HTR-8/SVneo (cell line): ENCODE measurements at places on chromosomes 11 and 22.

DNA sequence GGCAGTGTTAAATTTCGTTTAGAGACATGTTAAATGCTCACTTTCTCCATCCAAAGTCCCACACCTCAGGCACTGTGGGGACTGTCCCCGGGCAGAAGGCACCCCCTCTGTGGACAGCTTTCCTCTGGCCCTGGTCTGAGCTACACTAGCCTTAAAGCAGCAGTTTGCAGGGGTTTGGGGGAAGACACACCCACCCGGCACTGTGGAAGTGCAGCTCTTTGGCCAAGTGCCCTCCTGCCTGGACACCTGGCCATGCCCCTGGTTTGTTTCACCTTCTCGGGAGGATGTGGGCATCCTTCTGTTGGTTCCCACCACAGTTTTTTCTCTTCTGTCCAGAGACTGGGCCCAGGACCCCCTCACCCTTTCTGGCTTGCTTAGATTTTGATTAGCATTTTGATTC lies 1254.7 kb downstream of the BRD1 start:
- no peak for DNase-seq

DNA sequence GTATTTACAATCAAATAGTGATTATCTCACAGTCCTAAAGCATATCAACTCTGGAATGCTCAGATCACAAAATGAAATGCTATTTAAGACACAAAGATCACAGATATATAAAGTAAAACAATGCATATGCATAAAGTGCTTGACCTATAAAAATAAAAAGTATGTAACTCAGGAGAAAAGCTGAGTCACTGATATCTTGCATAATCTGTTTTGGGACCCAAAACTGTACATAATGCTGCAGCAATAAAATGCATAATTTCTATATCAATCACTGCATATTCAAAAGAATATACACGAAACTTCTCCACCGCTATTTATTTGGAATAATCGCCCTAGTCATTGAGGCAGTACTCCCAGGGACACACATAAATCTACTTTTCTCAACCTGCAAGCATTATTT lies 34.9 kb upstream of the GRIA4 start:
- no peak for DNase-seq

DNA sequence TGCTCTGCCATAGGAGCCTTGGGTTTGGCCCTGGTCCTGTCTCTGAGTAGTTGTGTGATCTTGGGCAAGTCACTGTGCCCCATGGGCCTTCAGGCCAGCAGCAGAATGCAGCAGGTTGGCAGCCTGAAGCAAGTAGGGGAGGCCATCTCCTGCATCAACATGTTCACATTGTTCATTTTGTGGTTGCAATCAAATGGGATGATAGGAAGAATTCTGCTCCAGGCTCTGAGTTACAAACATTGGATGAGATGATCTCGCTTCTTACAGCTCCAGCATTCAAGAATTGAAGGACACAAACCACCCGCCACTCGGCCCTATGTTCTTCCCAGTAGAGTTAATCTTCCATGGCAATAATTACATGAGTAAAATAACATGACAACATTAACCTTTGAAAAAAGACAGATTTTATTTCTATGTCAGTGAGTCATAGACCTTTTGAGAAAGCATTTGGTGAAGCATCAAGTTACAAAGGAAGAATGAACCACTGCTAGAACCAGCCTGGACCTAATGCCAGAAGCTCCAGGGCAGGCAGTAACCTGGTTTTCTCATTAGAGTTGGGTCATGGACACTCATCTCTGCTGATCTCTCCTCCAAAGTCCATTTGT lies 308.3 kb upstream of the NCAM1 start:
- DNase-seq, result no peak

- no peak for DNase-seq
Observed at GRCh38 chr11:64850979-64851567, 6.6 kb upstream of the CDC42BPG start.

DNA sequence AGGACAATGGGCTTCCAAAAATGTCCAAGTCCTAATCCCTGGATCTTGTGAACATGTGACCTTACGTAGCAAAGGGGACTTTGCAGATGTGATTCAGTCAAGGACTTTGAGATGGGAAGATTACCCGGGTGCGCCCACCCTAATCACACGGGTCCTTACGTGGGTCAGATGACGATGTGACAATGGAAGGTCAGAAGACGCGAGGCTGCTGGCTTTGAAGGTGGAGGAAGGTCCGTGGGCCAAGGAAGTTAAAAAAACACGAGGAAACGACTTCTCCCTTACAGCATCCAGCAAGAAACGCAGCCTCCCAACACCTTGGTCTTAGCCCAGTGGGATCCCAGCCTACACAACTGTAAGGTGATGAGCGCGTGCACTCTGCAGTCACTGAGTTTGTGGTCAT lies 860.1 kb downstream of the TBC1D22A start:
- no peak for DNase-seq

GRCh38 chr11:1260023-1260501 lies 37.2 kb downstream of the MUC5B start:
- DNase-seq, result no peak

- no peak for DNase-seq
Observed at GRCh38 chr11:36051235-36052144, 107.6 kb downstream of the LDLRAD3 start.

DNA sequence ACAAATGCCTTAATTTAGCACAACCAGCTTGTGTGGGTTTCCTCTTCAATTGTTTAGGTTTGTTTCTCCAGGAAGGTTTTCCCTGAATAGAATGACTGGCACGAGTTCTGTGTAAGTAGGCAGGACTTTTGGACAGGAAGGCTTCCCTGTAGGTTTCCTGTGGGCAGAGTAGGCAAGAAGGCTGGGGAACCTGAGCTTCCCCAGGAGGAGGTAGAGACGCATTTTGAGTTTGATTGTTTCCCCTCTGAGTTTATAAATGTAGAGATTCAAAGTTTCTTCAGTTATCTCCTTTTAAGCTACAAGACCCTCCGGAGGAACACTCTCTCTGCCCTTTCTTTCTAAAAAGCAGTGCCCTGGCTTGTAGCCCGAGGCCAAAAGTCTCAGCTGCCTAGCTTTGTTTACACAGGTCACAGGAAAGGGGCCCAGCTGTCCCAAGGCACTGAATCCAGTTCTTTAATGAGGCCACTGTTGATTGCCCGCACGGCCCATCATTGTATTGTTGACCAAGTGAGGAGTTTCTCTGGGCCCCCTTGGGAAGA lies 66.6 kb upstream of the RDX start:
- DNase-seq, result peak; percentile 33

DNA sequence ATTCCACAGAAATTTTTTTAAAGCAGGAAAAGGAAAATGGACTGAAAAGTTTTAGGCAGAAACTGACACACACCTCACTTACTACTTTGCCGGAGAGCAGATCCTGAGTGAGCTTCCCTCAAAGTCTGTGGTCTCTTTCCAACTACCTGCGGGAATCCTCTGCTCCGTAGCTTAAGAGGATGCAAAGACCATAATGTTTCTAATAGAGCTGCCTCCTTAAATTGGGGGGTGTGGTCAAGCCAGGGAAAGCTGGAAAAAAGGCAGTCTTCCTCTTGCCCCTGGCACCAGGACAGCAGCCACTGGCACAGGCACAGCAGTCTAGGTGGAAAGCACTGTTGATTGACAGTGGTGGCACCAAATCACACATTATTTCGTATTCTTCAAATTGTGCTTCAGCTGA lies at the start of gene ETS1:
Gene ETS1, minus strand, starts transcription at position 144 of the 400 bp plus-strand sequence. CDS start 14,428 bp downstream, outside the sequence.
- DNase-seq, result no peak

- DNase-seq, result no peak
Observed at GRCh38 chr11:118200901-118201680, 23.7 kb downstream of the JAML start.

DNA sequence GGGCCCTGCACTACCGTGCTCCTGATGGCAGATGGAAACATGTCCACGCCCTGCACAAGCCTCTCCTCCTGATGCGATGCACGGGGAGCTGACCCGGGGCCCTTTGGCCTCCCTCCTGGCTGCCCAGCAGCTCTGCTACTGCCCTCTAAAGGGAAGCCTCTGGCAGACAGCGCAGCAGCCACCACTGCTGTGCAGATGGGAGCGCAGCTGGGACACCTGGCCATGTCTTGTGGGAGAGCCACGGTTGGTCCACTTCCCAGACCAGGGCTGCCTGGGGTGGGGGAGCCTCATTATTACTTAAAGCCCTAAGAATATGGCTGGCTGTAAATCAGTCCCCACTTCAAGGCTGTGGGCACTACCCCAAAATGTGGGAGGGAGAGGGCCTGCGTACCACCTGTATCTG lies 38.3 kb downstream of the TBX1 start:
- DNase-seq, result no peak

DNA sequence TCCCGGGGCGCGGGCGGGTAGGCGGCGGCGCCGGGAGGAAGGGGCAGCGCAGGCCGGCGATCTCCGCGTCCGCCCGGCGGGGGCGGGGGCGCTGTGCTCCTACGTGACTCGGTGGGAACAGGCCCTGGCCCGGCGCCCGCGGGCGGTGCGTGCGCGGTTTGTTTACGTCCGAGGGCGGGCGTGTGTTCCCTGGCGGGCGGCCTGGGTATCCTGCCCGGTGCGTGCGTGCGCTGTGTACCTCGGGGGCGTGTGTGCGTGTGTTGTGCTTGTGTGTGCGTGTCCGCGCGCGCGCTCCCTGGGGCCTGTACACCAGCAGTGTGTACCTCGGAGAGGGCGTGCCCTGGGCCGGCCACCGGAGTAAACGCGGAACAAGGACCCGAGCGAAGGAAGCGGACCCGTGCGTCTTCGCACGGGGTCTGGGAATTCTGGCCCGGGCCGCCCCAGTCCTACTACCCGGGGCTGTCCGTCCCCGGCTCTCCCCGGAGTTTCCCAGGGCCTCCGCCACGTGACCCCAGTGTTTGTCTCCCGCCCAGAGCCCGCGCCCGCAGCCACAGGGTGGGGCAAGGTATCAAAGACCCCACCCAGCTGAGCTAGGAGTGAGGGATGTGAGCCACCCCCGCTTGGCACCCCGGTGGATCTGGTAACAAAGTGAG lies 769 bp downstream of the MAFF start:
- DNase-seq, result no peak

DNA sequence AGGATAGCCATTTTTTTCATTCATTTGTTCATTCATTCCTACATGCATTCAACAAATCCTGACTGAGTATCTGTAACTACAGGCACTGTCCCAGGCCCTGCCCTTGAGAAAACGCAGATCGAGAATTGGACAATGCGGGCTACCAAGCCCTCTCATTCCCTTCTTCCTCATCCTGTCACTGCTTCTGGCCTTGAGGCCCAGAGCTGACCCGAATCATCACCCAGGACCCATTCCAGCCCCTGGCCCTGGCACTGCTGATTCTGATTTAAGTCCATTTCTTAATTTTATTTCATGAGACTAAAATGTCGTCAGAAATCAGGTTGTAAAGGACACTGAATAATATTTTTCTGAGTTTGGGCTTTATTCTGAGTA lies 24.3 kb downstream of the COMMD9 start:
- no peak for DNase-seq

GRCh38 chr11:21465203-21465602 lies 727.7 kb upstream of the ANO5 start:
- DNase-seq, result no peak

DNA sequence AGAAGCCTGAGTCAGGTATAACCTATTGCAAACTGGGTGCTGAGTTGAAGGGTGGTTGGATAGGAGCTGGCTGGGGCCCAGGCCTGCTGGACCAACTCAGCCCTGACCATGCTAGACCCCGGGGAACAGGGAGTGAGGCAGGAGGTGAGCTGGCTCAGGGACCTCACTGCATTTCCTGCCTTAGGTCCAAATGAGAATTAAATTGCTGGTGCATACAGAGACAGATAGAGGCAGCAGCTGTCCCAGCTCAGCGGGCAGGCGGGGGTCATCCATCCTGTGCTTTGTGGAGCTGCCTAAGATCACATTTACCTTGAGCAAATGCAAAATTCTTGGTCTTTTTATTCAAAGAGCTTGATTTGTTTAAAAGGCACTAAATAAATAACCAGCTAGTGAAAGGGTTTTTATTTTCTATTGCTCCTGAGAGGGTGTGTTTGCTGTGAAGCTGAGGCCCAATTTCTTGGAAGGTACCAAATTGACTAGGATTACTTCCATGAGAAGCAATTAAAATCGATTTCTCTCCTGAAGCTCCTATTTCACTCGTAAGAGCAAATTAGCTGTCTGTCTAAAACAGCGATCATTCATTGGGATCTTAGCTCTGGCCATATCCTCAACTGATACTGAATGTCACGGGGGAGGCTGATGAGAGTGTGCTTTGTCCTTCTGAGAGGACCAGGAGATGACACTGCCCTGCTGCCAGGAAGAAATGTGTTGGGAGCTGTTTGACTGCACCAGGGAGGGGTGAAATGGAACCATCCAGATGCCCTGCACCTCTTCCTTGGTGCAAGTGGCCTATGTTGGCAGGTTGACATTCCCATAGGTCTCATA lies 24.9 kb downstream of the USH1C start:
- no peak for DNase-seq

- DNase-seq, result no peak
Observed at GRCh38 chr11:68997995-68998348, 15.1 kb downstream of the MRGPRF start.

DNA sequence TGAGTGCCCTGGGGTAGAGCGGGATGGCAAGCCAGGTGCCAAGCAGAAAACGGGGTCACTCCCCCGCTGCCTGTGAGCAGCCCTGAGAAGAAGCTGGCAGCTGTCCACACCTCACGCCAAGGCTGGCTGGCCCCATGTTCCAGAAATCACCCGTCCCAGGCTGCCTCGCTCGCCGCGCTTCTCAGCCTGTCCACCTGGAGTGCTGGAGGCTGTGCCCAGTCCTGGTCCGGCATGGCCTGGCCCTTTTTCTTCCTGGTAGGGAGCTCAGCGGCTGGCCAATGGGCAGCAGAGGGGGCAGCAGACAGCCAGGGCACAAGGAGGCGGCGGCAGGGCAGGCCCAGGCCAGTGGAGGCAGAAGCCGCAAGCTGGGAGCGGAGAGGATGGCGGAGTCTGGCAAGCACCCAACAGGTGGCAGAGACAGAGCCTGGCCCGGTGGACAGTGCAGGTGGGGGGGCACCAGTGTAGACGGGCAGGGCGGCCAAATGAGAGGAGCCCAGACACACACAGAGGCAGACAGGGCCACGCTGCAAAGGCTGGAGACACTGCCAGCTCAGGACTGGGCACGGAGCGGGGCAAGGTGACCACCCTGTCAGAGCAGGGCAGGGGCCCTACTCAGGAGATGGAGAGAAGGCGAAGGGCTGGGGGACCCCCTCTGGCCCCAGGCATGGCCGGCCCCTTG lies 37.2 kb upstream of the TH start:
- no peak for DNase-seq

- DNase-seq, result no peak
Observed at GRCh38 chr22:22940961-22941605, 53.5 kb downstream of the IGLL5 start.

- no peak for DNase-seq
Observed at GRCh38 chr11:76225122-76225611, 18.9 kb upstream of the WNT11 start.

DNA sequence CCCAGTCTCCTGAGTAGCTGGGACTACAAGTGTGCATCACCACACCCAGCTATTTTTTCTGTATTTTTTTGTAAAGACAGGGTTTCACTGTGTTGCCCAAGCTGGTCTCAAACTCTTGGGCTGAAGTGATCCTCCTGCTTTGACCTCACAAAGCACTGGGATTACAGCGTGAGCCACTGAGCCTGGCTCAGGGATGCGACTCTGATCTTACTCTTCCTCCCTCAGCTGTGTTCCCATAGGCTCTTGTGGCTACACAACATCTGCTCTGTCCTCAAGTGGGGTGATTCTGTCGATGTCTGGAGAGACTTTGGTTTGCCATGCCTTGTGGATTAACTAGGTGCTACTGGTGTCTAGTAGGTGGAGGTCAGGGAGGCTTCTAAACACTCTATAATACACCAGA lies 127.0 kb upstream of the SERPIND1 start:
- DNase-seq, result no peak

GRCh38 chr11:65390996-65391395 lies 4.6 kb downstream of the FRMD8 start:
- no peak for DNase-seq

GRCh38 chr11:70611821-70612220 lies 213.5 kb downstream of the CTTN start:
- no peak for DNase-seq

- DNase-seq, result no peak
Observed at GRCh38 chr11:70739811-70740487, 341.6 kb downstream of the CTTN start.
